Thoracic aorta (tissue), 2 donors: ENCODE measurements at places on chromosomes 13 and 19. TPM values are rescaled to one million over a fixed set of nuclear protein-coding genes. Genes with fewer than 3 reads are reported as not detected.
A peak's percentile ranks its signal among the peaks of the same experiment; 100 is the strongest.

DNA sequence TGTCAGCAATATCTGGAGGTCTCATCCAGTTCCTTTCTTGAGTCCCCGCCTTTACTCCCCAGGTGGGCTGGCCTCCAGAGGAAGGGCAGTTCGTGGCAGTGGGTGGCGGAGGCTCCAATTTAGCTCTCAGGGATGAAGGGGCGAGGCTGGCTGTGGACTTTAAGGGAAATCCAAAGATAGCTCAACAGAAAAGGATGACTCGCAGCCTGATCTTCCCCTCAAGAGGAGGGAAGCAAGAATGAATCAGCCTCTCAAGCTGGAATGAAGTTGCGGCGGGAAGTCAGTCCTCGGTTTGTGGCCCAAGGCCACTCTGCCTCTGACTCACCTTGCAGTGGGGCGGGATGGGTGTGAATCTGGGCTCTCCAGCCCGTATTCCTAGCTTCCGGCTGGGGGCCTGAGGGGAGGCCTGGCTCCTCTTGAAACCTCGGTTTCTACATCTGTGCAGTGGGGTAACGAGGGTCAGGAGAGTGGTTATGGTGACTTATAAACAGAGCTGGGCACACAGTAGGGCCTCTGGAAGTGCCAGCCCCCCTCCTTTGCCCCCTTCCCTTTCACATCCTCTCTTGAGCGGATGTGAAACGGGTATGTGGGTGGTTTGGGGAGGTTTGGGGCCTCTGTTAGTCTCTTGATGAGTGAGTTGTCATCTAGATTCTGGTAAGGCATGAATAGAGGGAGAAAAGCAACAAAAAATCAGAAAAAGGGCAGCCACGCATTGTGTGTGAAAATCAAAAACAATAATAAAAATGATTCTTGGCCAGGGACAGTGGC is 10.5 kb upstream of the SMG9 start:
- peak; percentile 44 for DNase-seq

DNA sequence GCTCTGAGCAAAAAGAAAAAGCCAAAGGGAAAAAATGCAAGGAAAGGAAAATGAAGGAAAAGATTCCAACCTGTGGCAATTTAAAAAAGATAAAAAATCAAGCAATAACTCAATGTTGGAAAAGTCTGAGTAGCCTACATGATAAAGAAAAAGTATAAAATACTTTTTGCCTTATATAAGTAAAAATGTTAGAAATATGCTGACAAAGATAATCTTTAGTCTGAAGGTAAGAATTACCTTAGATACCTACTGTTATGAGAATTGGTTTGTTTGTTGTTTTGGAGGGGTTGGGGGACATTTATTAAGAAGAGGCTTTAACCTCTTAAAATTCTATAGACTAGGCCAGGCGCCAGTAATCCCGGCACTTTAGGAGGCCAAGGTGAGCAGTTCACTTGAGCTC is 29.7 kb upstream of the CPB2 start:
- DNase-seq = no peak

- DNase-seq = no peak
Observed at GRCh38 chr19:35314031-35314430, 15.0 kb upstream of the CD22 start.

GRCh38 chr13:113981194-113981605 is 7.3 kb upstream of the C13orf46 start:
- peak; percentile 1 for DNase-seq

- DNase-seq = no peak
Observed at GRCh38 chr19:56699552-56699951, 28.0 kb upstream of the ZNF835 start.

- DNase-seq = no peak
Observed at GRCh38 chr13:25654322-25654721, 282.5 kb downstream of the ATP8A2 start.

DNA sequence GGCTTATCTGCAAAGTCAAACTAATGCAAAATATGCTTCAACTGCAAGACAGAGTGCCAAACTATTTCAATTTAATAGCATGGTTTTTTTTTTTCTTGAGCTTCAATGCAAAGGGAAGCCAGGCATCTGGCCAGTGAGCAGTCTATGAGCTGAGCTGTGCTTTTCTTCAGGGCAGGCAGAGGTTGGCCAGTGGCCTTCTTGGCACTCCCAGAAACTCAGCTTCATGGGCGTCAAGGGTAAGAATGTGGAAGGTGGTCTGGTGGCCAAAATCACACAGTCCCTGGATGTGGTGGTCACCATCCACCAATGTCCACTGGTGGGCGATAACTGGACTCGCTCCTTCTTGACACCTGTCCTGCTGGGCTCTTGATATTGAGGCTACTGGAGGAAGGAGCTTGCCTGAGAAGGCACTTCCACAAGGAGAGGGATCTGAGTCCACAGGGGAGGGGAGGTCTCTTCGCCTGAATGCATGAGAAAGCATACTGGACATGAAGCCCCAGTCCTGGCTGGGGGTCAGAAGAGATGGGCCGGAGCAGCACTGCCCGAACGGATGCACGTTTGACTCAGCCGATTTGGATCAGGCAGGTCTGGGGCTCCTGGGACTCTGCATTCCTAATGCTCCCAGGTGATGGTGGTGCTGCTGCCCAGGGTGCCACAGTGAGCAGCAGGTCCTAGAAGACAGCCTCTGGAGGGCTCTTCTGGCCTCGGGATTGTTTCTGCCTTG is 17.1 kb downstream of the COL4A2 start:
- DNase-seq = no peak

DNA sequence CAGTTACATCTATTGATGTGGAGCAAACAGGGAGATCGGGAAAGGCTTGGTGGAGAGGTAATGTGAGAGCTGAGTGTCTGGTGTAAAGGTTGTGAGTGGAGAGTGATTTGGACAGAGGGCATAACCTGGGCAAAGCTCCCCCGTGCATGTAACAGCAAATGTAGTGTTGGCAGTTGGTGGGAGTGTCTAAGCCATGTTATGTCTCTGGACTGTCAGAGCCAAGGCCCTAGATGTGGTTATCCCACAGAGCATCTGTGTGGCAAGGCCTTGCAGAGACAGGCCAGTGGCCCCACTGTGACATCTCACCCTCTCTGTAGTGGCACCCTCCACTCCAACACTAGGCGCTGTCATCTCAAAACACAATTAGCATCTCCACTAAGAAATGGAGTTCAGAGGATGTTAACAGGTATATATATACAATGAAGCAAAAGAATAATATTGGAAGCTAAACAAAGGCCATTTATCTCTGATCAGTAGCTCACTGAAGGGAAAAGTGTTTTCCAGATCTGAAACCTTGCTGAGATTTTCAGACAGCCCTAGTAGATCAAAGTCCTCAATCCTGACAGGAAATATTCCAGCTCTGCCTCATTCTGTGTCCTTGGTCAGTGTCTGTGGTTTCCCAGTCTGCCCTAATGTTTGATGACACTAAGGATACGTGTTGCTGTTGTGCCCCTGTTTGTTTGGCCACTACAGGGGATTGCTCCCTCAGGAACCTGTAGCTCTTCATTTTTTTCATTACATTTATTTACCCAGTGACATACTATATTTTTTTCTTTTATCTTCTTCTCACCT is 20.2 kb downstream of the POLR1D start:
- no peak for DNase-seq

- no peak for DNase-seq
Observed at GRCh38 chr13:104296286-104296685, 1230.1 kb upstream of the SLC10A2 start.

DNA sequence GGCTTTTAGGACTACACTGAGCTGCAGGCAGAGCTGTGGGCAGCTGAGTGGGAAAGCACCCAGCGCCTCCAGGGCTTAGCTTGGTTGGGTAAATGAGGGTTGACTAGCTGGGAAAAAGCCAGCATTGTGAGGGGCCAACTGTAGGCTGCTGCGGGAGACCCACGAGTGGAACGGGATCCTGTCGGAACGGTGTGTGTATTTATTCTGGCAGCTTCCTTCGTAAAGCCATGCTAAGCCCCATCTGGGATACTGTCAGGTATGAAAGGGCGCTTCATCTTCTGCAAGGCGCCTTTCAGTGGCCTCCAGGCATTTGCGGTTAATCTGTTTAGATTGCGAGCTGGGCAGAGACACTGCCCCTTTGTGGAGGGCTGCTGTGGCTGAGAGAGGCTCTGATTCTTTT is 39.5 kb upstream of the CNMD start:
- no peak for DNase-seq

MEX3D gene
- total RNA-seq = 23.4 TPM

GRCh38 chr19:46082728-46083050 is 41.8 kb downstream of the IGFL3 start:
- DNase-seq = no peak

GRCh38 chr19:39415111-39416046 is 2.9 kb downstream of the PLEKHG2 start:
- no peak for DNase-seq

DNA sequence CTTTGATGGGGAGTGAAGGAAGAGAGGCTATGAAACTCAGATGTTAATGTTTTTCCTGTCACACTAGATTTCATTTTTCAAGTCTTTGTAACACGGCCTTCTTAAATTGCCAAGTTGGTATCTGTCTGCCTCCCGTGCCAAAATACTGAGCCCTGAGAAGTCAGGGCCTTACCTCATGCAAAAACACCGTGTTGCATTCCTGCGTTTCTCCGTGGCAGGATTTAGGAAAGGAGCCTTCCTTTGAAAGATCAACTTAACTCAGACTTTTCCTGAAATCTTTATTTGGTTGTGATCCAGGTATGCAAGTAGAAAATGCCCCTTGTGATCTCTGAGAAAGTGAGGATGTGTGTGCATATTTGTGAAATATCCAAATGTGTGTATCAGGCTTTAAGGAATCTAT is 1291.0 kb upstream of the SLC10A2 start:
- DNase-seq = no peak

- no peak for DNase-seq
Observed at GRCh38 chr19:9961103-9961502, 24.8 kb upstream of the OLFM2 start.

GRCh38 chr13:53513226-53513625 is 484.6 kb downstream of the OLFM4 start:
- no peak for DNase-seq

DNA sequence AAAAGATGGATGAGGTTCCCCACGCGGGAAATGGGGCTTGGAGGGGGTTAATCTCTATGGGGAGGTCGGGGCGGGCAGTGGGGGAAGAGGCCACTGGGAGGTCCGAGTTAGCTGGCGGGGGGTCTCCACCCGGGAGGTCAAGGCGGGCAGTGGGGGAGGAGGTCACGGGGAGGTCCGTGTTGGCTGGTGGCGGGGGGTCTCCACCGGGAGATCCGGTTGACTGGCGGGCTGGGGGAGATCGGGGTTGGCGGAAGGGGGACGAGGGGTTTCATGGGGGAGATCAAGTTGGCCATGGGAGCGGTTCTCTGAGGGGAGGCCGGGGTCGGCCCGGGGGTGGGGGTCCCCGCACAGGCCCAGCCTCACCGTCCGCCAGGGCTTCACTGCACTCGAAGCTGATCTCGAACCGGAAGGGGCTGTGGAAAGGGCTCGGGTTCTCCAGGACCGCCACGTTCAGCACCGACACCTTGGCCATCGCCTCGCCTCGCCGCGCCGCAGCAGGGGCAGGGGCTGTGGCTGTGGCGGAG is 342 bp downstream of the ASF1B start:
- no peak for DNase-seq

DNA sequence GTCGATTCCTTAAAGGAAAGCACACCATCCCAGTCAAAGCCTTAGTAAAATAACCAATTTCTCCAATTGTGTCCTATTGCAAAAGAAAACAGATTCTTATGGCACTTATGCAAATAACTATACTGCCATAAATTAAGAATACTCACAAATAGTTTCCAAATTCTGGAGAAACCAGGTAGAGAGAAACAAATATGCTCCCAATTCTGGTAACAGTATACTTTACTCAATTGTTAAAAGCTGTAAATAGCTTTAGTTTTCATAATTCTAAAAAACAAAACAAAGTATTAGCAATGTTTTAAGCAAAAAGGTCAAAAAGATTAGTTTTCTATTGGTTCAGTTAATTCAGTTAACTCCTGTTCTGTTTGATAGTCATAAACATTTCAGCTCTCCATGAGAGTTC is 18.2 kb upstream of the UBAC2 start:
- DNase-seq = no peak

GRCh38 chr19:18478545-18479311 is 40.8 kb upstream of the ISYNA1 start:
- peak; percentile 58 for DNase-seq

DNA sequence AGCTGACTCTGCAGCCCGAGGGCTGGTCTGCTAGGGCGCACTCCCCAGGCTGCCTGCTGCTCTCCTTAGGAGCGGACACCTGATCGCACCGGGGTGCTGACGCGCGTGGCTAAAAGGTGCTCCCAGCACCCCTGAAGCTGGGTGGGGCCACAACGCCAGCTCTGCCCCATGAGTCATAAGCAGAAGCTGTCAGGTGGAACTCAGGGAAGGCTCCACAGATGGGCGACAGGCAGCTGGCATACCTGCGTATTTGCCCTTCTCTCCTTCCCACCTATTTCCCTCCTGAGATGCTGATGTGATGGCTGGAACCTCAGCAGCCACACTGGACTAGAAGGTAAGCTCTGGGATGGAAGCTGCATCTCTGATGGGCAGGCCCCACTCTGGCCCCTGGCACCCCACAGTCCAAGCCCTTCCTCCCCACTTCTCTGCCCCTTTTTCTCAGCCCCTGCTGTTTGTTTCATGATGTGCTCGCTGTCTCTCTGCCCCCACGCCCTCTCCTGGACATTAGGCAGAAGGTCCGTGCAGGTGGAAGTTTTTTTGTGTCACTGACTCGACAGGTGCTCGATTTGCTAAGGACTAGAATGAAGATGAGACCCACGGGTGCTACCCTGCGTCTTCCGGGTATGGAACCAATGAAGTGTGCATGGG is 30.3 kb upstream of the CACTIN start:
- DNase-seq = no peak

- DNase-seq = peak; percentile 13
Observed at GRCh38 chr13:28329395-28330158, 165.4 kb downstream of the FLT1 start.

DNA sequence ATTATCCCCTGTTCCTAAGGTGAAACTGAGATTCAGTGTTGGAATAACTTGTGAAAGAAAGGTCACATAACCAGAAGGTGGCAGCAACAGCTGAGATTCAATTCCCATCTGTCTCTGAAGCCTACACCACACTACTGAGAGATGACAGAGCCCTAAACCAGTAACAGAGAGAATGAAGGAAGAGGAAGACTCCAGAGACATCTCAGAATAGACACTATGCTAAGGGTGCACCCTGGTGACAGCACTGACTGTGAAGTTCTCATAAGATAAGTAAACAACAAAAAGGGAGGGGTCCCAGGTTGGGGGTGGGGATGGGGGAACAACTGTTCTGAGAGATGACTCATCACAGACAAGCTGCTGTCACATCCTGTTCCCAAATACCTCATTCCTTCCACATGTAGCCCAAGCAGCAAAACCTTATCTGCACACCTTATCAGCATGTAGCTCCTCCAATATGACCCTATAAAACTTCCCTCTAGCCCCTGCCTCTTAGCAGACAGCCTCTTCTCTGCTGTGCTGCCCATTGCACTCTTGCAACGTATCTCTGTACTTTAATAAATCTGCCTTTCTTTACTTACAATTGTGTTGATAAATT is 46.5 kb downstream of the UTP14C start:
- DNase-seq = no peak
